Stimulated activated CD4-positive, alpha-beta T cell treated with anti-CD3 and anti-CD28 coated beads, Interleukin-4, amount 100 ng/mL, for 24 hours (primary cell): ENCODE measurements at places on chromosomes 12 and 14.
A peak's percentile ranks its signal among the peaks of the same experiment; 100 is the strongest.

- no peak for DNase-seq
These were observed 19.7 kb downstream of the VEZT start for GRCh38 chr12:95237315-95237714.

GRCh38 chr12:31326736-31327659 is 1.0 kb upstream of the SINHCAF start:
- DNase-seq, result no peak

DNA sequence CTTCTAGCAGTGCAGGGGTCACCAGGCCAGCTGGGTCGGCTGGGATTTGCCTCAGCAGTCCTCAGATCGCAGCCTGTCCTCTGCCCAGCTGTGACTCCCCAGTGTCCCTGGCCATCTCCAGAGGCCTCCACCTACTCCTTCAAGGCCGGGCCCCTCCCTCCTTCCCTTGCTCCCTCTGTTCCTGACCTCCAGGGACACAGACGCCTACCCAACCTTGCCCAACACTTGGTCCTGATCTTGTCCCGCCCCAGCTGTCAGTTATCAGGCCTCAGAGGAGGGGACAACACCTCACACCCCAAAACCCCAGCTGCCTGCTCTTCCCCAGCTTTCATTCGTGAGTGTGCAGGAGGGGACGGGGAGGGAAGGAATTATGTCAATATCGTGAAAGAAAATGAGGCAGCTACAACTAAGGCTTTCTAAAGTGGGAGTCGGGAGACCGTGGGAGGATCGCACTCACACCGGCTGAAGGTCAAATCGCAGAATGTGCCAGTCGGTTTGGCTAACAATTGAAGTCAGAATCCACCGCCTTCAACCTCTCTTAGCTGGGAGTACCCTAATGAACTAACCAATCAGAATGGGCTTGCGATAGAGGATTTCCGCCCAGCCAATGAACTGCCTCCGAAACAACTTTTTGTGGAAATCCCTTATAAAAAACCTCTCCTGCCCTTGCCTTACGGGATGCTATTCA is 9.4 kb upstream of the PLBD2 start:
- DNase-seq, result no peak

DNA sequence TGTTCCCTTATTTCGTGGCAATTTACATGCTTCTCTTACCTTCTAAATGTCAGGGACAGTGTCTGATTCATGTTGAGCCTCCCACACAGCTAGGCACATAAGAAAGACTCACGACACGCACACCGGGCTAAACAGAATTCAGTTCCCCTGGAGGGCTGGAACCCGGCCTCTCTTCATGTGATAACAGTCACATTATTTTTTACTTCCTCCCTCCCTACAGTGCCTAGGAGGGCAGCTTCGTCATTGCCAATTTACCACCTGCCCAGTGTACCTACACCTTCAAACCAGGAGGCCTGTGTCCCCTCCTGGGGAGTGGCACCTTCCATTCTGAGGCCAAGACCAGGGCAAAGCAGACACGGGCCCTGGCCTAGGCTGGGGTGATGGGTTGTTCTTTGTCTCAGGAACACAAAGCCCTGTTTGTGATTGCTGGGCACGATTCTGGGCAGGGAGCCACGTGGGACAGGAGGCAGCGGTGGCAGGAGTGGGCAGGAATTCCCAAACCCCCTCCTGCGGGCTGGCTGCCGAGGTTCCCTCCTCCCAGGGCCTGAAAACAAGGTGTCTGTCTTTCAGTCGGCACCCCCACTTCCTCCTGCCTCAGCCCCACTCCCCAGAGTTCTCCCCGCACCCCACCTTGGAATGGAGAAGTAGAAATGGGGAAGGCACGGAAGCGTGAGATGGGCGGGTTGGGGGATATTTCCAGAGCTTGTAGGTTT is 6.8 kb upstream of the RASAL1 start:
- DNase-seq, result no peak

DNA sequence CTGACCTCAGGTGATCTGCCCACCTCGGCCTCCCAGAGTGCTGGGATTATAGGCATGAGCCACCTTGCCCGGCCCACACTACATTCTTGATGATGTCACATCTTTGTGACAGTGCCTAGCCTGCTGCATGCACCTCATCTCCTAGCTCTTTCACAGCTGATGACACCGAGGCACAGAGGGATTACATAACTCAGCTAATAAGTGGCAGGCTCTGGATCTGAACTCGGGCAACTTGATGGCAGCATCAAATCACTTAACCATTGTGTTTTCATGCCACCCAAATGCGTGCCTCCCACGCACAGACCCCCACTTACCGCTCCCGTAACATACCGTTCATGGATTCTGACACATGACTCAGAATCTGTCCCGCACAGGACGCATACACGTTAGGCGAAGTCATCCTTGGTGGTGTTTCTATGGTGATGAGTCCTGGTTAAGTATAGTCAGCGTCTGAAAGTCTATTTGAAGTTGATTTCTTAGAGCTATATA is 7.4 kb downstream of the TMEM120B start:
- DNase-seq, result no peak

- DNase-seq, result no peak
These were observed 293.9 kb downstream of the ITPR2 start for GRCh38 chr12:26539131-26539530.

DNA sequence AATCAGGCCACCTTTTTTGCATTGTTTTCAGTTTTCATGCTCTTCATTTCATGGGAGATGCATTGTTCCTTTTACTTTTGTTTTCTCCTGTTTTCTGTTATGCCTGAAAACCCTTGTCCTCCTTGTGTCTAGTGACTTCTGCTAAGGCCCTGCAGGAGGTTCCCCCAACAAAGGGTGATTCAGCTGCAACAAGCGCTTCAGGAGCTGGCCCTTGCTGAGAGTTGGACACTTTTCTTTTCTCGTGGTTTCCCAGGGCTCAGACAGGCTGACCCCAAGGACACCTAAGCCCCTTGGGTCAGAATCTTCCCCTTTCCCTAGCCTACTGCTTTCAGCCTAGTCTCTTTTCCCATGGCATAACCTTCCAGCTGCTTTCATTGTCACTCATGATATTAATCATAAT is 98.9 kb downstream of the PLXNC1 start:
- DNase-seq, result no peak

- peak; percentile 89 for DNase-seq
These were observed 11.1 kb upstream of the NINJ2 start for GRCh38 chr12:674272-674781.

GRCh38 chr12:5590316-5590715 is 158.4 kb downstream of the NTF3 start:
- DNase-seq, result no peak

- peak; percentile 53 for DNase-seq
These were observed 1.8 kb upstream of the EVL start for GRCh38 chr14:100063314-100063941.

DNA sequence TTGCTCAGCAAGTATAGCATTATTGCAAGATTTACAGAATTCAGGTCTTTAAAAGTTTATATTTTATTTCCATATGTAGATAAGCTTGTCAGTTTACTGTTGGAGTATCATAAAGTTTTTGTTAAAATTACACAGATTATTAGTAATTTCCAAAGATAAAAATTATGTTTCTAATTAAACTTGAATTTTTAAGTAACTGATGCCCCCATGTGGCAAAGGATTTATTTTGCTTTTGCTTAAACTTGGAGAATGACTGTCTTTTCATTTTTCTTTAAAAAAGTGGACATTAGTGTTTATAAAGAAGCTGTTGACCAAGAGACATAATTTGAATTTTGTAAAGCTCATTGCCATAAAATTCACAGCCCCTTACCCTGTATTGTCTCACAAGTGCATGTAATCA is 45.8 kb downstream of the ETNK1 start:
- DNase-seq, result no peak

DNA sequence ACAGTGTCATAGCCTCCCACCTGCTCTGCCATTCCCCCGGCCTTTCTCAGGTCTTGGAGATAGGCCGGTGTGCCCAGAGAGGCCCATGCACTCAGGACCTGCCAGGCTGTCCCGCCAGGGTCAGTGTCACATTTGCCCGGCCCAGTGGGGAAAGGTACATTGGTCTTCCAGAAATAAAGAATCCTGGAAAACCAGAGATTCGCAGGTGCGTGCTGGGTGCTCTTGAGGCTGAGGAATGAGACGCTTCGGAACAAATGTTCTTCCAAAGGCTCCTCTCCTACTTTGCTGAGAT is 205.8 kb upstream of the RTL1 start:
- DNase-seq, result no peak

DNA sequence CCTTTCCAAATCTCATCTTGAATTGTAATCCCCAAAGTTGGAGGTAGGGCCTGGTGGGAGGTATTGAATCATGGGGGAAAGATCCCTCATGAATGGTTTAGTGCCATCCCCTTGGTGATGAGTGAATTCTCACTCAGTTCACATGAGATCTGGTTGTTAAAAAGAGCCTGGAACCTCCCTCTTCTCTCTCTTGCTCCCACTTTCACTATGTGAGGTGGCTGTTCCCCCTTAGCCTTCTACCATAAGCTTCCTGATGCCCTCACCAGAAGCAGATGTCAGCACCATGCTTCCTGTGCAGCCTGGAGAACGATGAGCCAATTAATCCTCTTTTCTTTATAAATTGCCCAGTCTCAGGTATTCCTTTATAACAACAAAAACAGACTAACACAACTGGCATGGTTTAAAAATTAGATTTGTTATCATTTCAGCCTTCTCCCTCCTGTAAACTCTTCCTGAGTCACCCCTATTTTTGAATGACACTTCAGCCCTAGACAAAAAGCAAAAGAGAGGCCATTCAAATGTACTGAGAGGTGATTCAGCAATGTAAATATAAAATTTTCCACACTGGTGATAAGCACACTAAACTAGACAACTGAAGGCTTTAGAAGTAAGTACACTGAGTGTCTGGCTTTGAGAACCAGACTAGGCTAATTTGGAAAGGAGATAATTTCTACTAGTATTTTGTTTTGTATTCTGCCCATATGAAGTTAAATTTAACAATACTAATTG is 212.1 kb upstream of the ABCD2 start:
- no peak for DNase-seq

GRCh38 chr14:90774316-90774715 is 41.9 kb downstream of the TTC7B start:
- no peak for DNase-seq

- DNase-seq, result peak; percentile 67
These were observed at the start of gene NDRG2 for GRCh38 chr14:21024585-21025370. Gene NDRG2, minus strand, starts transcription at chr14:21025061. Its CDS starts 1,746 bp downstream, at chr14:21023315.

- peak; percentile 42 for DNase-seq
These were observed 572.0 kb upstream of the ATP2B1 start for GRCh38 chr12:90280564-90281058.

DNA sequence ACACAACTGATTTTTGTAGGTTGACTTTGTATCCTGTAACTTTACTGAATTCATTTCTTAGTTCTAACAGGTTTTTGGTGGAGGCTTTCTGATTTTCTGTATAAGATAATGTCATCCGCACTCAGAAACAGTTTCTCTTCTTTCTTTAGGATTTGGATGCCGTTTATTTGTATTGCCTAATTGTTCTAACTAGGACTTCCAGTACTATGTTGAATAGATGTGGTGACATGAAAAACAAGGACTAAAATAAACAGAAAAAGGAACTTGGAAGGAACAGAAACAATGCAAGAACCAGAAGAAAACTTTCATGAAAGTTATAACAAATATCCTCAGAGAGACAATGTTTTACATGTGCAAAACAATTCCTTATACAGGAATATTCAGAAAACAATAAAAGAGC is 100.3 kb downstream of the GTF2A1 start:
- no peak for DNase-seq

- no peak for DNase-seq
These were observed 86.3 kb downstream of the ASCL1 start for GRCh38 chr12:103043531-103044486.
